ENCODE measurements at places on chromosomes 1 and 21.
A peak's percentile ranks its signal among the peaks of the same experiment; 100 is the strongest.

DNA sequence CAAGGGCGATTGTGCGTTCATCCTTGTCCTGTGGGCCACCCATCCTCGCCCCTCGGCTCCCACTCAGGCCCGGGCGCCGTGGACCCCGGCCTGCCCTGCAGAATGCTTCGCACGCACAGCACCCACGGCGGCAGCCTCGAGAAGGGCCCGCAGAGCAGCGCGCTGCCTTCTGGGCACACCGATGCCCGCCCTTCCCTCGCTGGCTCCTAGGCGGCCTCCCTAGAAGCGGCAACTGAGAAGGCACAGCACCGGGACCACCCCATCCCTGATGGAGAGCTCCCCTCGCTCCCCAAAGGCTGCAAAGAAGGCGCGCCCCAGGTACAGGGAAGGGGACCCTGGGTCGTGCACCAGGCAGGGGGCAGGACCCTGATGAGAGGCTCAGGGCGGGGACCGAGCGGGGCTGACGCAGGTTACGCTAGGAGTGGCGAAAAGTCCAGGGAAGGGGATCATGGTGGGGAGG lies 971 bp downstream of the CAPZB start:
- no peak for DNase-seq

GRCh38 chr1:211832661-211833060 lies 2.1 kb upstream of the LPGAT1 start:
- DNase-seq, result no peak

DNA sequence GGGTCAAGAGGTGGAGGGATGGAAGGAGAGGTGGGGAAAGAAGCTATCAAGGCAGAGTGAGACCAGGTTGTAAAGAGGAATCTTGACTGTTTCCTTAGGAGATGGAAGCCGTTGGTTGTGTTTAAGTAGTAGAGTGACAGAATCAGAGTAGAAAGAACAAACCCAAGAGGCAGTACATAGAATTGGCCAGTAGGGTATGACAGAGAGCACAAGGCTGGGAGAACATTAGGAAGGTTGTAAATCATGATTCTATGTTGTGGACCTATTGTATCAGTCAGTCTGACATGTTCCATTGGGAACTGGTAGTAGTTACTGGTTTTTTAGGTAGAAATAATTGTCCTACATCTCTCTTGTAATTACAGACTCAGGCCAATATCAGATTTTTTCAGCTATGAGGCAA lies 486.9 kb upstream of the USP24 start:
- no peak for DNase-seq

- DNase-seq, result no peak
These were observed 16.0 kb downstream of the C21orf58 start for GRCh38 chr21:46307625-46308024.

DNA sequence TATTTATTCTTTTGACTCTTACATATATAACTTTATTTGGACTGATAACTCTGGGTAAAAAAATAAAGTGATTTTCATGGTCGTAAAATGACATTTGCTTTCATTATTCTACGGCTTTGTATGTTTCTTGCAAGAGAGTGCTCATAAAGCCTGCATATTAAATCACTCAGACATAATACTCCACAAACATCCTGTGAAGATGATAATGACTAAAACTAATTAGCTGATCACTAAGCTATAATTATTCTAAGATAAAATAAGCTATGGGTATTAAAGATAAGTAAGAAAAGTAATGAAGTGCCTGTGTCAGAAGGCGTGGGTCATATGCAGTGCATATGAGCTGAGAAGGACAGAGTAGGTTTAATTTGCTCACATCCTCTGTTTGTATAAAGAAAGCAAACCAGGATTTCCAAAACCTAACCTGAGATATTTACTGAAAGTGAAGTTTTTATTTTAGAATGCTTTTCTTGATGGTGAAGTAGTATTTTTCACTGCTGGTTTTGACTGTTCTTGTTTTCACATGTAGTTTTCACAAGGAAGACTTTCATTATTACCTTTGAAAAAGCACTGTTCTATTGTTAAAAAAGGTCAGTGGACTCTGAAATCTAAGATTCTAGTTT lies 278.8 kb downstream of the AMY1C start:
- DNase-seq, result no peak

DNA sequence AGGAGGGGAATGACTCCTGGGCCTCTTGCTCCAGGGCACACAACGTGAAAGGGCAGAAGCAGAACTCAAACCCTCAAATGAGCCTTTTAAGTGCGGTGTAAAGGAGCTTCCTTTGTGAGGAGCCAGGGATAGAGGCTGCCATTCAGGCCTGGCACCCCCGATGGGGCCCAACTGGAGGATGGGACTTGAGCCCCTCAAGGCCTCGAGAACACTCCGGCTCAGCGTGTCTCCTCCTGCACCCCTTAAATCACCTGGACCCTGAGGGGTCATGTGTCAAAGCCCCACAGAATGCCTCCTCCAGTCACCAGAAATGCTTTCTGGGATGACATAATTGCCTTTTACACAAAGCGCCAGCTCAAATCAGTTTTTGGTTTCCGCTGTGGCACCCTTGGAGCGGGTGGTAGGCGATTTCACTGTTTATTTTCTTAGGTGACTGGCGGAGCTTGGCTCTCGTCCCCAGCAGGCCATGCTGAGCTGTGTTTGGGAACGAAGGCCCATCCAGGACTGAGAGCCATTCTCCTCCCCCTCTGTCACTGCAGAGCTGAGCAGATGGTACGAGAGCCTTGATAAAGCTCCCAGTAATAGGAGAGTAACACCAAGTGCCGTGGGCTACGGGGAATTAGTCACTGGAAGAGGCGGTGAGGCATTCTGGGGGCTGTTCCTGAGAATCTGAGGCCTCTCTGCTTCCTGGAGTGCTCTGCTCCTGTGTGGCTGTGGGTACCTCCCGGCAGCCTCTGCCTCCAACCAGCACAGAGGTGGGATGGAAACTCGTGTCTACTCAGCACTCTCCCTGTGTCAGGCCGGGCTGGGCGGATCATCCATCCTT lies 163.0 kb downstream of the GRIK3 start:
- no peak for DNase-seq

DNA sequence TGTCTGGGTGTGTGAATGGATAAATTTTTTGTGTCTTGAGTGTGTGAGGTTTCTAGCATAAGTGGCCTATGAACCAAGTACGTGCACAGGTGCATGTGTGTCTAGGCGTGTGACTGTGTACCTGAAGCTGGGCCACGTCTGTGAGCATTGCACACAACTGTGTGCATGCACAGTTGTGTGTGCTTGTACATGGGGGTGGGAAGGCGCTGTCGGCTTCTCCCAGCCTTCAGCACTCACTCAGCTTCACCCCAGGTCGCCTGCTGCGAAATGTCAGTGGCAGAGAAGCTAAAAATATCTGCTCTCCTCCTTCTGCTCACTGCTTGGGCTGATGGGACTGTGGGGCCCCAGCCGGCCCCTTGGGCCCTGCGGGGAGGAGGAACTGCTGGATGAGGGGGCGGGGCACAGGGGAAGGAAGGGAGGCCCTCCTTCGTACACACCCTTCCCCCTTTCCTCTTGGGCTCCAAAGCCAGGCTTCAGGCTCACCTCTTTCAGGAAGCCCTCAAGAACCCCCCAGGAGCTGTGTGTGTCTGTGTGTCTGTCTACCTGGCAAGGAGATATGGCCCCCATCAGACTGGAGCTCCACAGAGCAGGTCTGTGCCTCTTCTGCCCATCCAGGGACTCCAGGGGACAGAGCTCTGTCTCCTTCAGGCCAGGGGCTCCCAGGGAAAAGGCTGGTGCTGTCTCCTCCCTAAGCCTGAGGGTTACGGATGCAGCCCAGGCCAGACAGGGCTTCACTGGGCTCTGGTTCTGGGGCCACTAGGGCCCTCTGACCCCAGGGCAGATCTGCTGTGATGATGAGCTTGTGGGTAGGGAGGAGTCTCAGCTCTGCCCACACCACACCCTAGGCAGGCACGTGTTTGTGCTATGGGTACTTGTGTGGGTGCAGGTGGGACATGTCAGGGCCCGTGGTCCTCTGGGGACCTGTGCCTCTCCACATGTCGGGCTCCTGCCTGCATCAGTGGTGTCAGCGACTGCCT lies 35.6 kb upstream of the WASF2 start:
- peak; percentile 69 for DNase-seq

DNA sequence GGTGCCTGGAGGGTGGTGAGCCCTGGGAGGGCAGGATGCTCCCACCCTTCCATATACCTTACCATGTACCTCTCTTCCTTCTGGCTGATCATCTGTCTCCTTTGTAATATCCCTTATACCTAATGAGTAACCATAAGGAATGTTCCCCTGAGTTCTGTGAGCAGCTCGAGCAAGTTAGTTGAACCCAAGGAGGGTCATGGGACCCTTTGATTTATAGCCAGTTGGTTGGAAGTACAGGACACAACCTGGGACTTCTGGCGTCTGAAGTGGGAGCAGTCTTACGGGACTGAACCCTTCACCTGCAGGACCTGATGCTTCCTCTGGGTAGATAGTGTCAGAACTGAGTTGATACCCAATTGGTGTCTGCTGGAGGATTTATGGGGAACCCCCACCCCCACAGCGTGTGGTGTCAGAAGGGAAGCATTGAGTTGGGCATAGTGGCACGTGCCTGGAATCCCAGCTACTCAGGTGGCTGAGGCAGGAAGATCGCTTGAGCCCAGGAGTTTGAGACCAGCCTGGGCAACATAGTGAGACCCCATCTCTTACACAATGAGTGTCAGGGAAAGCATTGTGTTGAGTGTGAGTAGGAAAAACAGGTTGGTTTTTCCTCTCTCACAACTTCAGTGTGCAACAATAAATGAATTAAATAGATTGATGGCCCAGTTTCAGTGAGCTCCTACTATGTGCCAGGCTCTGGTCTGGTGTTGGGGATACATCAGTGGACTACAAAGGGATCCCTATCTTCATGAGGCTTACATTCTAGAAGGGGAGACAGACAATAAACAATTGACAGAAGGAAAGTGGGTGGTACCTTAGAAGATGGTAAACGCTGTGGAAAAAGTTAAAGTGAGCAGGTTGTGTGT lies 16.0 kb downstream of the DNAJC16 start:
- no peak for DNase-seq

DNA sequence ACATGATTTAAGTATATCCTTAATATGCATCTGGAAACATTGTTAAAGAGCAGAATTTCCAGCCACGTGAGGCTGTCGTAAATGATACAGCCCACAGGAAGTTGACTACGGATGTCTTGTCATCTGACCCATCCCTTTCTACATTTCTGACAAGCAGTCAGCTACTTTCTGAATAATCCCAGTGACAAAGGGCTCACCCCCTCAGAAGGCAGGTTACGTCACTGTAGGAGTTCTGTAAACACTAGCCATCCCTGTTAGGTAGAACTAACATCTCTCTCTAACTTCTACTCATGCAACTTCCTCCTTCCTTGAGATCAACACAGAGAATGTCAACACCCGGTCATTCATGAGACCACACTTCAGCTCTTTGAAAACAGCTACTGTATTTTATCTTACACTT lies 259.2 kb downstream of the GREM2 start:
- DNase-seq, result no peak

Measured in NCI-H345 (cell line).